ENCODE measurements at places on chromosomes 12 and 14.

DNA sequence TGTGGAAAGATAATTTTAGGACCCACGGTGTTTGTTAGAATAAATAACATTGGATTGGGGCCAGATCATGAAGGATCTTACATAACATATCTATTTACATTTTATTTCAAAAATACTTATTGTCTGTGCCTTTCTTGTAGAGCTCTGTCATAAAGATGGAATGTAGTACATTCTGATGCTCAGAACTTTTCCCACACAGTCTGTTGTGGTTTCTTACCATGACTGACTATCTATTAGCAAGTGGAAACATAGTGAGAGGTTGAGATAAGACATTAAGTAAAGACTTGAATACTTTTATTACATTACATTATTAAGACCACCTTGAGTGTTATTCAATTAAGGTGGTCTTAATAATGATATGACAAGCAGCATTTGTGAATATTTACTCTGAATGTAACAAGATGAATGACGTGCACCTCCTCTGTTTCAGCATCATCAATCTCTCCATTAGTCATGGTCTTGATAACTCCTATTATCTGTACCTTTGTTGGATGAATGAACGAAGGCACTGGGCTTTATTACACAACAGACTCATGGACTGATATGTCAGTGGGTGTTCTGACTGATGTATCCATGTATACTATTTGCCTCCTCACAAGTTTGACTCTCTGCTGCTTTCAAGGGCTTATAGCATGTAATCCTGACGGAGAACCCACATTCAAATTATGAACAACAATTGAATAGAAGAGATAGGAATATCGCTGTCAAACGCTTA is 883.0 kb upstream of the FLRT2 start:
- no peak for DNase-seq

GRCh38 chr14:54253195-54253947 is 143.4 kb upstream of the CDKN3 start:
- peak; percentile 73 for DNase-seq

DNA sequence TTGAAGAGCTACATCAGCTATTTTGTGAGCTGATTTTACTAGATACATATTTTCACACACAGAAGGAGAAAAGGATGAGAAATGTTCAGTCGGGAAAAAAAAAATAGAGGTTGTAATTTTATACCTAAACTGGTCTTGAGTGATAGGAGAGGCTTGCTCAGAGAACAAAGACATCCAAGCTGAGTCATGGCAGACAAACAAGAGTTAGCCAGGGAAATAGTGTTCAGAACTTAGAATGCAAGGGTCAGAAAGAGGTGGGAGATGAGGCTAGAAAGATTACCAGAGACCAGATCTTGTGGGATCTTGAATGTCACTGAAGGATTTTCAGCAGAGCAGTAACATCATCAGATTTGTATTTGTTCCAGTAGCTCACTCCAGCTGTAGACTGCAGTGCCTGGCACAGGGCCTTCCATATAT is 121.9 kb upstream of the ATF1 start:
- DNase-seq = no peak

DNA sequence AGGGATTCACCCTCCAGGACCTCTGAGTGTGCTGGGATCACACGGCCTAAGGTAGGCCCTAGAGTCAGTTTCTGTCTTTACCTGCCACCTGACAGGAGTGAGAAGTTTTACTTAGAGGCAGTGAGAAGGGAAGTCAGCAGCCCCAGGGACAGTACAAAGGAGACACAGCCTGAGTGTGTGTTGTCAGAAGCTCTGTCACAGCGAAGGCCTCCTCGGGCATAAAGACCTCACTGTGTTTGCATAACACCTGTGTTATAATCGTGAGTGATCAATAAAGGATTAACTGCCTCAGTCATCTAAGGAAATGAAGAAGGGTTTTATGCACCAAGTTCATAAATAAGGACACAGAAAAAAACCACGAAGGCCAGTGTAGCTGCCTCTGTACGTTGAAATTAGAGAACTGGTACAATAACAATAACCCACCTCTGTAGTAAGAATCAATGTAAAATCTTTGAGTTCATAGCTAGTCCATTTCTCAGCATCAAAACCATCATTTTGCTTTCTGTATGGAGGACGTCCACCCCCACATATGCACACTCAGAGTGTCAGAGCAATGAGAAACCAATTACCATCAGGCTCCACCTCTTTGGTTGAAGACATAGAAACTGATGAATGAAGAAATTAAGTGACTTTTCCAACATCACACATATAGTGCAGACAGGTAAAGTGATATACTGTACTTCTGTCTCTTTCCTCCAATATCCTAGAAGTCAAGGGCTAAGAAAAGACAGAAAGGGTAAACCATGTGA is 159.3 kb downstream of the DAD1 start:
- no peak for DNase-seq

DNA sequence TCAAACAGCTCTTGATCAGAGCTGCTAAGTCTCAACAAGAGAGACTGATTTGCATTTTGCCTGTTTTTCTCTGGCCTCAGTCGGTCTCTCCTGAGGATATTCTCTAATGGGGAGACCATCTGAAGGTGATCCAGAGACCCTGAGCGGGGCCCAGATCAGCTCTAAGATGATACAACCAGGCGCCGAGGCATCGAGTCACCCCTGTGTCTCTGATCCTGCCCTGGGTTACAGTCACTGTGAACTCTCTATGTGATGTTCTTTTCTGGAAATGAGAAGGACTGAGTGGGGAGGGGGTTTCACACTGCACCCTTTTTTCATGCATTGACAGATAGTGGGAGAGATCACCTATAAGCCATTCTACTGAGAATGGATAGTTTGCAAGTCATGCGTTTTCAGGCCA is 247.6 kb upstream of the PWP1 start:
- no peak for DNase-seq

GRCh38 chr14:70156592-70156991 is 32.2 kb downstream of the SLC8A3 start:
- no peak for DNase-seq

DNA sequence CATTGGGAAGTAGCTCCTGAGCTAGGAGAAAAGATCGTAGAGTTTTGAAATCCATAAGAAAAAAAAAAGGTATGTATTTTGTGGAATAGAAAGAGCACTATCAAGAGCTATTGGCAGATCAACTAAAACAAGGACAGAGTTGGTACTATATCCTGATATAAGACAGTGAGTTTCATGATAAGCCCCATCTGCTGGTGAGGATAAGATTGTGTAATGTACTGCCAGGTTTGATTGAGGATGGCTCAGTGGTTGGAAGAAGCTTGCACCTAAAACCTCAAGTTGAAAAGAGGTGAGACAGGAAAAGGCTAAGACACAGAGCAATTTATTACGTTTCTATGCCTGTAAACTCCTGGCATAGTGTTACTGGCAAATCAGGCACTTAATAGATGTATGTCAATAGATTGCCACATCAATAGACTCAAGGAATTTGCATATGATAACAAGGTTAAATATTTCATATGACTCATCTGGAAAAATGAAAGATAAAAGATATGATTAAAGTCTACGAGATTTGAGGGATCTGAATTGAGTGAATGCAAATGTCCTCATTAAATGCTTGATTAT is 525.6 kb downstream of the FLRT2 start:
- no peak for DNase-seq

- no peak for DNase-seq
These were observed 735 bp upstream of the MAPKAPK5 start for GRCh38 chr12:111841236-111841749.

DNA sequence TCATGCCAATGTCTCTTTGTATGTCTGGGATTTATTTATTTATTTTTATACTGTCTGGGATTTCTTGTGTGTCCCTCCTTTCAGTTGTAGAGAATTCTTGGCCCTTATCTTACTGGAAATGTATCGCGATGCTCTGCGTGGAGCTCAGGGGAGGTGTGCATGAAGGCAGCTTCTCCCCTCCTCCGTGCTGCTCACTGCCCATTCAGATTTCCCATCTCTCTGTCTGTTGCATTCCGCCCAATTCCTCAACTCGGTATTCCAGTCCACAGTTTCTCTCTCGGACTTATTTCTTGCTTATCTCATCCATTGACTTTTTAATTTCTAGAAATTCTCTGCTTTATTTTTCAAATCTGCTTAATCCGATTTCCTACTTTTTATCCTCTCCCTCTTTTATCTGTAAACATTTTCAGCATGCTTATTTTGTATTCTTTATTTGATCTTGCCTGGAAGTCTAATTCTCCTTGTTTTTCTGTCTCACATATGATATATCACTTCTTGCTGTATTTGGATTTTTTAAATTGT is 93.2 kb downstream of the FBXW8 start:
- no peak for DNase-seq

- DNase-seq = no peak
These were observed 8.3 kb downstream of the NDRG2 start for GRCh38 chr14:21016413-21017190.

- no peak for DNase-seq
These were observed 63.5 kb downstream of the RAD51B start for GRCh38 chr14:67882986-67883555.

GRCh38 chr12:104462931-104463339 is 6.2 kb downstream of the CHST11 start:
- DNase-seq = no peak

GRCh38 chr14:105491366-105491973 is 424 bp downstream of the TEDC1 start:
- peak; percentile 66 for DNase-seq

DNA sequence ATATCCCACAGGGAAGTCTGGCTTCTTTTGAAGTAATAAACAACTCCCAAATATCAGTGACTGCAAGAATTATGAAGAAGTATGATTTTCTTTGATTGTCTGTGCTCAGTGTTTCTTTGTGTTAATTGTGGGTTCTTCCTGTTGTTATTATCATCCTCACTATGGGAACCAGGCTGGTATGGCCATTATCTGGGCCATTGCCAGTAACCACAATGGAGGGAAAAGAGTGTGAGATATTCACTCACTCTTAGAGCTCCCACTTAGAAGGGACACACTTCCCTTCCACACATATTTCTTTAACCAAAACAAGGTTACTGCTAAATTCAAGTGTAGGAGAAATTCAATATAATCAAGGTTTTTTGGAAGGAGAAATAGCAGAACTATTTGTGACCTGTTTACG is 503.7 kb downstream of the SLC6A15 start:
- DNase-seq = no peak
